ENCODE measurements at places on chromosomes 2 and 18.

GRCh38 chr2:158103411-158104012 lies 1.8 kb downstream of the UPP2 start:
- DNase-seq = no peak

DNA sequence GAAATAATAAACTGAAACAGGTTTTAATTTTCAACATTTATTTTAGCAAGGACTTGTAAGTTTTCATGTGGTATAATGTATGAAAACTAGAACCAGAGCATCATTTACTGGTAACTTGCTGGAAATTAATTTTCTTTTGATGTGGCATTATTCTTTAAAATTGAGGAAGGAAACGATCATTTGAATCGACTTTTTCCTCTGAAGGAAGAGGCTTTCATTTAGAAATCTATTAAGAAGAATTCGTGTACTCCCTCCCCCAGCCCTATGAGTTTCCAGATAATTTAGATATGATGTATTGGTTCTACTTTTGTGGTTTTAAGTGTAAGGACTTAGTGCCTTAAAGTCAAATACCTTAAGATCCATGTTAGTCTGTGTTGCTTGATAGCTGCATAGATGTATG lies 2.5 kb downstream of the BABAM2 start:
- no peak for DNase-seq

DNA sequence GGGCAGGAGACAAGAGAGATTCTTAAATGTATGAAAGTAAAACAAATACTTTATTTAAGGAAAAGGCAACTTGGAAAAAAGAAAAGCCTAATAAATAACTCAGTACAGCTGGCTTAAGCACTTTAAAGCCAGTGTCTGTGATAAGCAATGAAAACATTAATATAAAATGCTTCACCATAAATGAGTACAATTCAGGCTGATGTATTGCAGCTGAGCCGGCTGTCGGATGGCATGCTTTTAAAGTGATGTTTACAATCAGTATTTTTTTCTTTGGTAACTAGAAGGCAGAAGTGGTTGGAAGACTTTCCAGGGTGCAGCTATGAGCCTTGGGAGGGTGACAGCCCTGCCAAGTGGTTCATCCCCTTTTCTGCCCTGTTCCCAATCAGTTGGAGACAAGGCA lies 58.7 kb upstream of the CELF4 start:
- DNase-seq = no peak

DNA sequence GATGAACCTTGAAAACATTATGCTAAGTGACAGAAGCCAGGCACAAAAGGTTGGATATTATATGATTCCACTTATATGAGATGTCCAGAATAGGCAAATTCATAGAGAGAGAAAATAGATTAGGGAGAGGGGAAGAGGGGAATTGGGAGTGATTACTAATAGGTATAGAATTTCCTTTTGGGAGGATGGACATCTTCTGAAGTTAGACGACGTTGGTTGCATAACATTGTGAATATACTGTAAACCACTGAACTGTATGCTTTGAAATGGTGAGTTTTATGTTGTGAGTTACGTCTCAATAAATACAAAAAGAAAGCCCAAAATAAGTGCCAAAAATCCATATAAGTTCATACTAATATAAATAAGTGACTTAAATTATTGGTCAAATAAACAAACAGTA lies 18.6 kb upstream of the CYP26B1 start:
- no peak for DNase-seq

DNA sequence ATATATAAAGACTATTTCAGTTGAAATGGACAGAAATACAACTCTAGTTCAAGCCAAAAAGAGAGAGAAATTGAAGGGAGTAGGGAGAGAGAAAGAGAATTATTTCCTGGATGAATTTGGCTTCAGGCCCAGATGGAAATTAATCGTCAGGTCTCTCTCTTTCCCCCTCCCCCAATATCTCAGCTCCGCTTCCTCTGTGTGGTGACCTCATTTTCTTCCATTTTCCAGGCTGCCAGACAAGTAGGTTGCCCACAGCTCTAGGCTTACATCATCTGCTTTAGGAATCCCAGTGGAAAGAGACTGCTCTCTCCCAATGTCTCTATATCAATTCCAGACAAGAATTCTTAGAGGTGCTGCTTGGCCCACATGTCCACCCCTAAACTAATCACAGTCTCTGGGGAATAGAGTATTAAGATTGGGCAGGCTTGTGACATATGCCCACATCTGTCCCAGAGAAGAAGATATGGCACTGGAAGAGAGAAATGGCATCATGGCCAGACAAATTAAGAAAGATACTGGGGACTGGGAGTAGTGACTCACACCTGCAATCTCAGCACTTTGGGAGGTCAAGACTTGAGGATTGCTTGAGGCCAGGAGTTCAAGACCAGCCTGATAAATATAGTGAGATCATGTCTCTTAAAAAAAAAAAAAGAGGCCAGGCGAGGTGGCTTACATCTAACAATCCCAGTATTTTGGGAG lies 37.2 kb upstream of the CFAP36 start:
- DNase-seq = no peak

DNA sequence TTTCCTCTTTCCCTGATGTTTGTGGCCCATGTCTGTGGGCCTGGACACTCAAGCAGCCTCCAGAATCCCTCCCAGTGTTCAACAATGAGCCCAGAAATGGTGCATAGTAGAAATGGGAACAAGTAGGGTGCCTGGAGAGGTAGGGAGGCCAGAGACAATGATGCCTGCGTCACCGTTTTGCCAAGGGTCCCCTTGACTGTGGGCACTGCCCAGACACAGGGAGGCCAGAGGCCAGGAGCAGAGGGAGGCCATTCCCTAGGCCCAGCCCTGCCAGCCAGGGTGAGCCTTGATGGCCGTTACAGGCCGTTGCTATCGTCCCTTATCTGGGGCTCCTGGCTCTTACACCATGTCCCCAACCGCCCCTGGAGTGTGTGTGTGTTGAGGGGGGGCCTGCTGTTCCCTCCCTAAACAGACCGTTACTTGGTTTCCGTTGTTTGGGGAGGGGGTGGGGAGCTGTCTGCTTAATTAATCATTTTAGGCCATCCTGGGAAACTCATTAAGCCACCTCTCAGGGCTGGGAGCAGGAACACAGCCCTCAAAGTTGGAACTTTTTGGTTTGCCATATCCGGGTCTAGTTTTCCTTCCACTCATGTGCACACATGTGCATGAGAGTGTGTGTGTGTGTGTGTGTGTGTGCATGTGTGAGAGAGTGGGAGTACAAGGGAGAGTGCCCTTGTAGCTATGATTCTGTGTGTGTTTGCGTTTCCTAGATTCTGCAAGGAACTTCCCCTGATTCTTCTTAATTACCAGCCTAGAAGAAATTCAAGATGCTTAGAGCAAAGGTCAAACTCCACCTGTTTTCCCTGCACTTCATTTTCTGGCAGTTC lies 135.2 kb upstream of the HAAO start:
- DNase-seq = no peak

GRCh38 chr18:45104049-45104395 lies 423.3 kb downstream of the SETBP1 start:
- DNase-seq = no peak

DNA sequence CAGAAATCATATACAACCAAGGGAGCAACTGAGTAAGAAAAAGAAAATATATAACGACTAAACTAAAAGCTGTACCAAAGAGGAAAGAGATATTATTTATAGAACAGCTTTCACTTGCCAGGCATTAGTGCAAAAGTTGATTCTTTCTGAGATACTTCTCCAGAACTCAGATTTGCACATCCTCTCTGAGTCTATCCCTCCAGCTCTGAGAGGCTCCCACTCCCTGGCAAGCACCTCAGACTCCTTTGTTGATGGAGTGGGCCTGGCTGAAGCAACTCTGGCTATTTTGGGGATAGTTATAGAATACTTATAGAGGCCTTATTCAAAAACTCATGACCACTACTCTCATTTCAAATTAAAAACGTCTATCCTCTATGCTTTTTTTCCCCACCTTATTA lies 501.6 kb upstream of the TNP1 start:
- no peak for DNase-seq

DNA sequence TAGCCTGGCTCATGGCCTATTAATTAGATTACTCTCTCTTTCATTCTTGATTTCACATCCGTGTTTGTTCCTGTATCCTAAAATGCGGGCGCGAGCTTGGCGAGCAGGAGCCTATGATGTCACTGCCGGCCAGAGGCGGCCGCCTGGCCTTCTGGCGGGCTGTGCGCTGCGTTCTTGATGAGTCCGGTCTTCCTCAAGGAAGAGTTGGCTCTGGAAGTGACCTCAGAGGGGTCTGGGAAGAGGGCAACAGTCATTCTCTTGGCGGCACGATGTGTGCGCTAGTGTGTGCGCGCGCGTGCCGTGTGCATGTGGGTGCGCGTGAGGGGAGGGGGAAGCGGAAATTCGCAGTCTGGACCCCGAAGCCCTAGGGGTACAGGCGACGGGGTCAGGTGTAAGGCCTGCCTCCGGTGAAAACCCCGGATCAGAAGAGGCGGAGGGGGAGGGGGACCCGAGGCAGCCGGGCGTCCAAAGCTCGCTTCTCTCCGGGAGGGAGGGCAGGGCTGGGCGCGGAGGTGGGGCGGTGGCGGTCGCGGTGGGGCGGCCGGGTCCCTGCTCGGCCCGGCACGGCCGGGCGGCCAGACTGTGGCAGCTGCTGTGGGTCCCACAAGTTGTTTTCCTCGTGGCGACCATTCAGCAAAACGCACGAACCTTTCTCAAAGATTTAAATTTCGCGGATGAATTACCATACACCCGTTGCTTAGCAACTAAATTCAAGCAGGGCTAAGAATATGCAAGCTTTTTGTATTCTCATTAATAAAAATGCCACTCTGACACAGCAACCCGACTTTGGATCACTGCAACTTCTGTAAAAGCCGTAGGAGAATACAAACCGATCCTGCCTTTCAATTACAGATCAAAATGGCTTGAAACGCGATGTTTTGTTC lies 8.4 kb downstream of the POU3F3 start:
- peak; percentile 49 for DNase-seq

- no peak for DNase-seq
Observed at GRCh38 chr18:80105369-80106167, 3.5 kb upstream of the ADNP2 start.

Data from nucleus accumbens (tissue), 56 donors.